Occipital lobe (tissue), 3 donors: ENCODE measurements at places on chromosomes 12 and 14.

DNA sequence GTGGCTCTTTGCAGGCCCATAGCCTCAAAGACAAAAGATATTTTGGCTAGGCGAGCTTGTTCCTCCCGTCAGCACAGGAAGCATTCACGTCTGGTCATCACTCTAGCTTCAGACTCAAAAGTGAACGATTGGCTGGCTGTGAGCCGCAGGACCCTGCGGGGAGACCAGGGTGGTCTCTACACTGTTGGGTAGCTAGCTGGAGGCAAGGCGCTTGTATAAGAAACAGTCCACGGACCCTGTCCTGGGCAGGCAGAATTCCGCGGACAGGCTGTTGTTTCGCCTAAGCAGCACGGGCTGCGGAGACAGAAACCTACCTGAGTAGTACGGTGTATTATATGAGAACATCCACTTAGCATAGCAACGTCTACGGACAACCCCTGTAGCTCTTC lies 29.6 kb downstream of the WBP11 start:
- no peak for DNase-seq

DNA sequence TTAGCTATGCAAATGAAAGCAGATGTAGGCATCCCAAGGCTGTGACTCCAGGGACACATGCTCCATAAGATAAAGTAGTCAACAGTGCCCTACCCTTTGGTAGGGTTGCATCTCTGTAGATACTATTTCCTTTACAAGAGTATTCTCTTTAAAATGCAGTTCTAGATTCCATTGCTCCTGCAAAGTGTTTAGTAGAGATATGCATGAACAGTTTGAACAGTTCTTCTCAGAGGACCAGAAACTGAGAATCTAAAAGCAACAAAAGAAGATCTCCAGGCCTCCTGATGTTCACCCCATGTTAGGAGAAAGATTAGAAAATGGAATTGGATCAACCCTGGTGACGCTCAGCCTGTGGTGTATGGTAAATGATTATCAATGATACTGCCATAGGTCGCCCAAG lies 121.2 kb downstream of the KCNK10 start:
- DNase-seq: no peak

DNA sequence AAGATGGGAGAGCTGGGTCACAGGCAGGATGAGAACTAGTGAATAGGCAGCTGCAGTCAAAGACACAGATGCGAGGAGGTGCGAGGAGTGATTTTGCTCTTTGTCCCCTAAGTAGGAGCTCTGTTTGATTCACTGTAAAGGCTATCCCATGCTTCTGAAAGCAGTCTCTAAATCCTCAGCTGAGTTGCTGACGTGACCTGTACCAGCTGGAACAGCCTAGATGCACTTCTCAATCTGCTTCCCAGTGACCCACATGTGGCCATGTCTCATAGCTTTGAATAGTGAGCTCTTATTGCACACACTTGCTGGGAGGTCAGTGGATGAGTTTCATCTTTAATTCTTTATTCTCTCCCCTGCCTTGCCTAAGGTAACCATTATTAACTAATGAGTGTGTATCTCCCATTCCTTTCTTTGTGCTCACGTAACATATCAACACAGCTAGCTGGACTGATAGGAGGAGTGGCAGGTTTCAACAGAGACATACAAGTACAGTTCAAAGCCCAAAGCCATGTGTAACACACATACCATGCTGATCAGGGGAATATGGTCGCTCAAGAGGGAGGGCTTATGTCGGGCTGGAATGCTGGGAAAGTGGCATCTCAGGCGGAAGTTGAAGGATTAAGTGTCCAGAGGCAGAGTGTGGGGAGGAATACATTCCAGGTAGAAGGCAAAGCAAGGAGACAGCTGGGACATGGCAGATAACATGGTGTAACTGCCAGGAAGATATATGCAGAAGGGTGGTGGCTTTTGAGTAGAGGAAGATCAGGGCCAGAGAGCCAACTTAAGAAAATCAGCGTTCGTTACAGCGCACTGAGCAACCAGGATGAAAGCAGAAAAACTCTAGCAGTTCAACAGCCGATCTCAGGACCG lies 15.4 kb upstream of the YY1 start:
- no peak for DNase-seq

GRCh38 chr12:72236071-72236705 lies 36.0 kb upstream of the TRHDE start:
- DNase-seq: no peak

GRCh38 chr14:65661865-65662264 lies 249.3 kb downstream of the FUT8 start:
- no peak for DNase-seq

- DNase-seq: no peak
Measured at GRCh38 chr12:15005064-15005463, 32.2 kb downstream of the PDE6H start.

DNA sequence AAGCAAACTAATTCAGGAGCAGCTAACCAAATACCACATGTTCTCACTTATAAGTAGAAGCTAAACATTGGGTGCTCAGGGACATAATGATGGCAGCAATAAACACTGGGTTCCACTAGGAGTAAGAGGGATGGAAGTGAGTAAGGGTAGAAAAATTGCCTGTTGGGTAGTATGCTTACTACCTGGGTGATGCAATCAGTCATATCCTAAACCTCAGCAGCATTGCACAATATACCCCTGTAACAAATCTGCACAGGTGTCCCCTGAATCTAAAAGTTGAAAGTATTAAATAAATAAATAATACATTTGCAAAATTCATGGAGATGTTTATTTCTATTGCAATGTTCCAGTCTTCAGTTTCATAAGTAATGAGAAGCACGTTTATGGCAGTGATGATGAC lies 409.8 kb upstream of the FOXG1 start:
- DNase-seq: no peak

DNA sequence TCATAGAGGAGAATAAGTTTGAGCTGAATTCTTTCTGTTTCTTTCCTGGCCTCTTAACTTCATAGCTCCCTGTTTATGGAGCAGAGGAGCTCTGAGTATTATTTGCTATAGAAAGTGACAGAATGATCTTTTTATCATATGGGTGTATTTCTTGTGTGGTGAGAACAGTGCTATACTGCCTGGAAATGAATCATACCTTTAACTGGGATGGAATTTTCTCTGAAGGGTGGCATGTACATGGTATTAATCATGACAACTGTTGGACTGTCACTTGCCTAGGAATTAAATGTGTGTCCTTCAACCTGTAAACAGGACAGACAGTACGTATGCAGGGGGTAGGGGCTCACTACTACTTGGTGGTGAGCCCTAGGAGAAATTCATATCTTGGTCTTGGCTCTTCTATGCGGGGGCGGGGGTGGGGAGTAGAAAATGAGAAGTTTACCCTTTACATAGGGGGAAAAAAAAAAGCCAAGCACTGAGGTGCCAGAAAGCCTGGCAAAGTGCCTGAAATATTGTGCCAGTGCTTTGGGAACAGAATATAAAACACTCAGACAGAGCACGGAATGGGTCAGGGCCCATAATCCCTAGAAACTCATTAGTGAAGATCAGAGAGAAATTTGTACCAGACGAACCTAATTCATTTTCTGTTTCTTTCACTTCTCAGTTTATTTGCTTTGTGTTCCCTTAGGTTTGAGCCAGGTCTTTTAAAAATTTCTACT lies 33.8 kb downstream of the ARMH4 start:
- DNase-seq: no peak

- DNase-seq: no peak
Measured at GRCh38 chr14:93749076-93749420, 39.2 kb downstream of the PRIMA1 start.

DNA sequence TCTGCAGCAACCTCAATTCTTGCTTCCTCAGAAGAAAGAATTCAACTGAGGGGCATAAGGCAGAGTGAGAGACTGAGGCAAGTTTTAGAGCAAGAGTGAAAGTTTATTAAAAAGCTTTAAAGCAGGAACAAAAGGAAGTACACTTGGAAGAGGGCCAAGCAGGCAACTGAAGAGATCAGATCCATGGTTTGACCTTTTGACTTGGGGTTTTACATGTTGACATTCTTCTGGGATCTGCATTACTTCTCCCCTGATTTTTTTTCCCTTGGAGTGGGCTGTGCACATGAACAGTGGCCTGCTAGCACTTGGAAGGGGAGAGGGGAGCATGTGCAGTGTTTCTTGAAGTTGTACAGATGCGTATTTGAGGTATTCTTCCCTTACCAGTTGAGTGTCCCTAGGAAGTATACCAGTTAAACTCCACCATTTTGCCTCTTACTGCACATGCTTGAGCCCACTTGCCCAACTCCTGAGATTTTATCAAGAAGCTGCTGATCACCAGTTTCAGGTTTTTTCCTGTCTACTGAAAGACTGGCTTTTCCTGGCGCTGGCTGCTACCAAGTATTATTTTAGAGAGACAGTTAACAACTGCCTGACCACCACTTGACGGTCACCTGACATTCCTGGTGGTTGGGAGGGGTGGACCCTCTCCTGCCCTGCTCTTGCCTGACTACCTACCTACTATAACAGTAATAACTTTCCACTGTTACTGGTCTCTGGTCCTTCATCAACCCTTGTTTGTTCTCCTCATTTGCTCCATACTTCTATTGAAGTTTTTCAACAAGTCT lies 26.0 kb upstream of the TMTC2 start:
- no peak for DNase-seq

- no peak for DNase-seq
Measured at GRCh38 chr12:5521456-5522325, 89.8 kb downstream of the NTF3 start.

DNA sequence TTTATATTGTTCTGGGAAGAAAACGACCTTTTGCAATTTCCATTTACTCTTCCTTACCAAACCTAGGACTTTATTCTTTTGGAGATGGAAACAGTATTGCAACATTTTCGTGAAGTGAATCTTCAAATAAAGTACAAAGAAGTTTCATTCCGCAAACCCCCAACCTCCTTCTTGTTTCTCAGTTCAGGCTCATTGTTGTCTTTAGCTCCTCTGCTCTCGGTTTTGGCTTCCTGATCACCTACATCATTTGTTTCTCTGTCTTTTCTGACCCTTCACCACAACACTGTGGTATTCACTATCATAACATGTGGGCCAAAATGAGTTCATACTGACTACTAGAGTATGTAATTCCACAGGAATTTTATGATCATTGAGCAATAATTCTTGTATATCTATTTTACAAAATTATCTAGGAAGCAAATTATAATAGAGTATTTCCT lies 266.8 kb downstream of the ADAMTS20 start:
- DNase-seq: no peak

GRCh38 chr12:57940052-57940914 lies 1.1 kb upstream of the ATP23 start:
- DNase-seq: no peak

DNA sequence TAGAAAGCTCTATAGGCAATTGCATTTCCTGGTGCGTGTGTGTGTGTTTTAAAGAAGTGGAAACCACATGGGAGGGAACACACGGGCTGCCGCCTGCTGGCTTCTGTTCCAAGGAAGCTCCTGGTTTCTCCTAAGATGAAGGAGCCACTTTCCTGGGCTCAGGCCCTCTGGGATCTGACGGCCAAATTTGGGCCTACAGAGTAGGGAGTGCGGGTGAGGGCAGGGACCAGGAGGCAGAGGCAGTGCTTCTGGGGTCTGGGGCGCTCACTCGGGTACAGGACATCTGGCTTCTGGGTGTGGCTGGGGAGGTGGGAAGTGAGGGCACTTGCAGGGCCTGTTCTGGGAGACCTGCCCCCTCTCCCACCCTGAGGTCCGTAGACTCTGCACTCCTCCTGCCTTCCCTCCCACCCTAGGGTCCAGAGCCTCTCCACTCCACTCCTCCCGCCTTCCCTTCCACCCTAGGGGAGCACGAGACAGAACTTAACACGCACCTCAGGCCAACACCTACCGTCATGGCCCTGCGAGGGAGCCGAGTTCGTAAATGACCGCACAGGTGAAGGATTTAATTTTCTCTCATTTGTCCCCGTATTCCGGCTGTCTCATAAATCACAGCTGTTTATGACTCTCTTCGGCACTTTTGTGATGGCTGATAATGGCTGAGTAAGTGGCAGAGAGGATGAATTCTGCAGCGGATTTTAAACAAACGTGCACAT lies 127.7 kb downstream of the KIF26A start:
- no peak for DNase-seq

- DNase-seq: no peak
Measured at GRCh38 chr12:67993143-67993542, 3.9 kb downstream of the IFNG-AS1 start.

DNA sequence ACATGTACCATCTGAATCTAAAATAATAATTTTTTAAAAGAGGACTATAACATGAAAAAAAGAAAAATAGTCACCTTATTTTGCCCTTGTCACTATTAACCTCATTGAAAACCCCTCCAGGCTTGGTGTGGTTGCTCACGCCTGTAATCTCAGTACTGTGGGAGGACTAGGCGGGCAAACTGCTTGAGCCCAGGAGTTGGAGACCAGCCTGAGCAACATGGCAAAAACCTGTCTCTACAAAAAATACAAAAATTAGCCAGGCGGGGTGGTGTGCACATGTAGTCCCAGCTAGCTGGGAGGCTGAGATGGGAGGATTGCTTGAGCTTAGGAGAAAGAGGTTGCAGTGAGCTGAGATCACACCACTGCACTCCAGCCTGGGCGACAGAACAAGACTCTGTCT lies 126.3 kb upstream of the KRAS start:
- no peak for DNase-seq

DNA sequence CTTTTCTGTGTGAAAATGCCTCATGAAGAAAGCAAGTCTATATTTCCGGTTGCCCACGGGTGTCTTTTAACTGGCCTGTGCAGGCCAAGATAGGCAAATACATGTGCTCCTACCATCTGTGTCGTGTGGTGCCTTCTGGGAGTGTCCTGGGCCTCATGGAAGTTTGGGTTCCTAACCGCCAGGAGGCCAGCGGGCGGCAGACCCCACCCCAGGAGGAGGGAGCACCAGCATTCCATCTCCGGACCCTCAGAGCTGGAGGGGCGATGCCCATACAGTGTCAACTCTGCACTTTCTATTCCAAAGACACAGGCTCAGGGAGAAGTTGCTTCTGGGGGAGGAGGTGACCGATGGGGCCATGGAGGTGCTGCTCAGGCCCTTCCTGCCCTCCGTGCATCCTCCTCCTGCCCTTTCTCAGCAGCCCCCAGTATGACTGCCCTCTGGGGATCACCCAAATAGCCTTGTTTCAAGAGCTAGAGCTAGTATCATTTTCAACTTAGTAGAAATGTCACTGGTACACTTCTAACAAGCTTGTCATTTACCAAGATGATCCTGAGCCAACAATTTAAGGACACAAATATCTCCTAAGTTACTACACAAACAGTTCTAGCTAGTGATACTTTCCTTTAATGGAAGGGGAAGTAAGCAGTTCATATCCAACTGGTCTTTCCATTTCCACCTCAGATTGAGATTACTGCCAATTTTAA lies 17.8 kb downstream of the CCDC92 start:
- no peak for DNase-seq

- DNase-seq: no peak
Measured at GRCh38 chr14:31479027-31479426, 8.8 kb downstream of the GPR33 start.

GRCh38 chr12:95002754-95003153 lies 743 bp downstream of the NDUFA12 start:
- DNase-seq: no peak

DNA sequence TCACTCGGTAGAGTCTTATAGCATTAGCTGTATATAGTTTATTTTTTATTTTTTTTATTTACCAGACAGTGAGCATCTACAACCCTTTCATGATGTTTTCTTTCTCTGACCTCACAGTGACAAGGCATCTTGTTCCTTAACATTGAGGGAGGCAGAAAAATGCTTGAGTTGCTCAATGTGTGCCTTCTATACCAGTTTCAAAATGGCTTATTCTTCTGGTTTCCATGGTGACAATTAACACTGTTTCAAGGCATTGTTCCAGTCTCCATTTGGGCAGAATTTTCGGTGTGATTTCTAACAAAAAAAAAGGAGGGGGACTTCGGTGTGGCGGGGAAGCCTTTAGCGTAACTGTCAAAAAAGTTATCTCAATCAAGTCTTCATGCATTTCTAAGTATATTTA lies 209.7 kb upstream of the NPAS3 start:
- no peak for DNase-seq
